ELR (cell line): ENCODE measurements at places on chromosomes 4 and X.

DNA sequence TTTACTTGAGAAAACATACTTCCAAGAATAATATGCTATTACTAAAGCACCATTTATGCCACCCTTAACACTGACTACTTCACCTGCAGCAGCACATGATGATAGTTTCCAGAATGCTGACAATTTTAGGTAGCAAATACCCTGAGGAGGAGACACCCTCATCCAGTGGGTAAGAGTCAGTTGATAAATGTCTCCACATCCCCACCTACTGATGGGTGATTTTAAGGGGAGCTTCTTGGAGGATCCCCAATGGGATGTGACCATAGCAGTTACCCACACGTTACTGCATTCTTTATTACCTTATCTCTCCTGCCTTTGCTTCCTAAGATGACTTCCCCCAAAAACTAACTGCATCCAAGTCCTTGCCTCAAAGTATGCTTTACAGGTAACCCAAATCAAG, 131.2 kb upstream of the SMARCAD1 start:
- DNase-seq: no peak

GRCh38 chr4:169272265-169272886, 1.6 kb upstream of the SH3RF1 start:
- peak; percentile 83 for DNase-seq

- DNase-seq: peak; percentile 86
Measured at GRCh38 chr4:84870398-84871163, 95.9 kb downstream of the WDFY3 start.

DNA sequence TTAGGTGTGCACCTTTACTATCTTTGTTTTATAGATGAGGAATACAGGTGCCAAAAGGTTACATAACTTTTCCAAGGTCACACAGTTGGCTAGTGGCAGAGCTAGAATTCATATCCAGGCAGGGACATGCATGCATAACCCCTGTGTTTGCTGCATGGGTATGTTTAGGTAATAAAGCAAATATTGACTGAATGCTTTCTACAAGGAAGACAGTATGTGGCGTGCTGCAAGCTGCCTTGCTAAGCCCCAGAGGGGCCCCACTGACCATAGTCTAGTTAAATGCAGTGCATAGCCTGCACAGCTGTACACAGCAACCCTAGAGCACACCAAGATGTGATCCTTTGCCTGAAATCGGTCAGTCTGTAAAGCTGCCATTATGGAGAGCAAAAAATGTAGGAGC, 320.5 kb upstream of the IGFBP7 start:
- no peak for DNase-seq
